ENCODE measurements at places on chromosomes 3 and 15.

GRCh38 chr15:73697033-73697467 is 12.9 kb downstream of the CD276 start:
- DNase-seq: no peak

DNA sequence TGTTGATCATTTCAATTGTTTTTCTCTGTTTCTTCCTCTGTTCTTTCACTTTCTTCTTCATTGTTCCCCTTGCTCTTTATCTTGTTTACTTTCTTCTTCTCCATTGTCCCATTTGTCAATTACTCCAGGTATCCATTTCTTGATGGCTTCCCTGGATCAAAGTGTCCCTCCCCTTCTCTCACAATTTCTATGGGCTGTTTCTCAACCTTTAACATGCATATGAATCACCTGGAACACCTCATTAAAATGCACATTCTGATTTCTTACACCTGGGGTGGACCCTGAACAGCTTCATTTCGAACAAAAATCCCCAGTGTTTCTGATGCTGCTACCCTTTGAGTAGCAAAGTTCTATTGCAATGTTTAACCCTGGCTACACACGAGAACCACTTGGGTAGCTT is 454.8 kb downstream of the EPHA6 start:
- DNase-seq: no peak

- DNase-seq: no peak
Observed at GRCh38 chr3:16484984-16485383, 28.5 kb downstream of the RFTN1 start.

- peak; percentile 28 for DNase-seq
Observed at GRCh38 chr3:179069762-179070390, 1.7 kb downstream of the ZMAT3 start.

- DNase-seq: no peak
Observed at GRCh38 chr15:51093839-51094605, 684 bp downstream of the TNFAIP8L3 start.

DNA sequence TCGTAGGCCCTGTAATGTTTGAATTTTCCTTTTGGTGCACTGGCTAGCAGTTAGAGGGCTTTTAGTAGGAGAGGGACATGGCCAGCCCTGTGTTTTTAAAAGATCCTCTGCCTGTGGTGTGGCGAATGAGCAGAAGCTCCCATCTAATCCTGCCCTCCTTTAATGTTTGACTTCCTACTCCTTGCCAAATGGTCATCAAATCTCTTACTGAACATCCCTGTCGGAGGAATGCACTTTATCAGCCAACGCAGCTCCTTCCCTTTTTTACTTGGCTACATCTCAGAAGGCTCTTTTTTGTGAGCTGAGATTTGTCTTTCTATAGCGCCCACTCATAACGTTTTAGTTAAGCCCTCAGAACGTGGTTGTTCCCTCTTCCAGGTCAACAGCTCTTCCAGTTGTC is 44.8 kb downstream of the MAP2K5 start:
- DNase-seq: no peak

DNA sequence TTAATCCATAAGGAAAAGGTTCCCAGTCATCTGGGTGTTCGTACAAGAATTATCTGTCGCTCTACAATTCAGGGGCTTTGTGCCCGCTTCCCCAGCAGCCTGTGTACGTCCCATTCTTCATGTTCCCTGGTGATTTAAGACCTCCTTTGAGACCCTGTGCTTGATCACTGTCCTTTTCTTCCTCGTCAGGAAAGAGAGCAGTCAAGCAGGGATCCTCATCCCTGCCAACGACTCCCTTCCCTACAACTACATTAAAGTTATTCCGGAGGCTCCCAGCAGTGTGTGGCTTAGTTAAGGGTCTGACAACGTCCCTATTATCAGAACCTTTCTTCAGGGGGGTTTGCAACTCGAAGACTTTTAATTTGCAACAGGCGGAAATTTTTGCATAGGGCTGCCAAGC is 175.7 kb downstream of the FOXP1 start:
- no peak for DNase-seq

- DNase-seq: no peak
Observed at GRCh38 chr3:123143669-123144411, 57.9 kb upstream of the SEC22A start.

DNA sequence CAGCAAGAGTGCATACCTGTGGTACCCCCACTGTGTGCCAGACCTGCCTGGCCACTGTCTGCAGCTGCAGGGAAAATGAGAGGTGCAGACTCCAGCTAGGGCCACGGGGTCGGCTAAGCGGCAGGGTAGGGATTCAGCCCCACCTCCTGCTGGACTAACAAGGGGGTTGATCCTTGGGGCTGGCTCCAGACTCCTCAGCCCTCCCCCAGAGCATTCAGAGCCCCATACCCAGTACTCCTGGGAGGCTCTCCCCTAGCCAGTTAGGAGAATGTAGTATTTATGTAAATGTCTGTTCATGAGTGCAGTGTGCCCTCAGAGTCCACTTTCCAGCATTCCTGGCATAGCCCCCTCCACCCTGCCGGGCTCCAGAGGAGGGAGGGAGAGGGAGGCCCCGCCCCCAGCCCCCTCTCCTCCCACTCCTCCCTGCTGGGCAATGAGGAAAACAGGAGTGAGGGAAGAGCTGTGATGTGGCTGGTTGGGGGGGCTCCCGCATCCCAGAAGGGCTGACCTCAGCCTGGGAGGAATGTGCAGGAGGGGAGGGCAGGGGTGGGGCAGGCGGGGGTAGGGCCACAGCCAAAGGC is 4.5 kb upstream of the SEMA3B start:
- no peak for DNase-seq

- DNase-seq: no peak
Observed at GRCh38 chr15:60800299-60801072, 321.5 kb upstream of the ICE2 start.

- no peak for DNase-seq
Observed at GRCh38 chr3:10672422-10672821, 143.6 kb upstream of the SLC6A11 start.

DNA sequence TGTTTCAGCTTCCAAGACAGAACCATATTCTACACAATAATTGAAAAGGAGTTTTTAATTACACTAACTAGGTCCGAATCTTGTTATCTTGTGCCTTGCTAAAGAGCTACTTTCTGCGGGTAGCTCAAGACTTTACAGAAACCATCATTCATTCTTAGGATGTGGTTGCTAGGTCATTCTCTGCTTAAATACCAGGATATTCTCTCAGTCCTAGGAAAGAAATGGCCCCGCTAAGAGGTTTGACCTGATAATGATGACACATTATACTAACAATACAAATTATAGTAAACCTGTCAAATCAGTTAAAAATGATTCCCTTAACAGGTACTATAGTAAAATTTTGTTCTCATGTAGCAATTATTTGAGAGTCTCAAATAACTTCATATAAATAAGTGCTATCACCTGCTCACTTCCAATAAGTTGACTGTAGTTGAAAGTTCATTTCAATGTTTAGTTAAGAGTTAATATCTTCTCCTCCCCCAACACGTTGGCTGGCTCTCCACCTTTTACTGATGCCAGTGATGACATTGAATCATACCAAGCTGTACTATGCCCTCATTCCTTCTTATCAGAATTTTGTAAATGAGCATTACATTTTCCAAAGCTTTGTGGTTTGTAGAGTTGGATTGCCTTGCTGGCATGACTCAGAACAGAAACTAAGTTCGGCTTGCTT is 3.6 kb upstream of the C3orf85 start:
- DNase-seq: no peak

- DNase-seq: no peak
Observed at GRCh38 chr3:184323696-184324095, 9.3 kb downstream of the EIF4G1 start.

DNA sequence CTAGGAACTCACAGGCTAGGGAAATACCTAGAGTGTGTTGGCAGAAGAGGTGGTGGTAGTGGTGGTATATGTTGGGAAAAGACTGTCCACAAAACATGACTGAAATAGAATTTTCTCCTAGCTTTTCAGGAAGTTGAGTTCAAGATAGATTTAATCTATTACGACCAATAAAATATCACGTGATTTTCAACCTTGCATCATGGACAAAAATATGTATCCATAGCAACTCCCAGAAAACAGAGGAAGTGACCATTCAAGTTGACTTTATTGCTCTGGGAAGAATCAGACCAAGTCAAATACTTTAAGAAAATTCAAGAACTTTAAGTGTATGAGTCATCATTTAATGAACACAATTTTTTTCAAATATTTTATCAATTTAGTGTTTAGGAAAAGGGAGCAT is 347.0 kb upstream of the ZNF385D start:
- DNase-seq: no peak

GRCh38 chr15:37574985-37575384 is 359.5 kb upstream of the TMCO5A start:
- no peak for DNase-seq

DNA sequence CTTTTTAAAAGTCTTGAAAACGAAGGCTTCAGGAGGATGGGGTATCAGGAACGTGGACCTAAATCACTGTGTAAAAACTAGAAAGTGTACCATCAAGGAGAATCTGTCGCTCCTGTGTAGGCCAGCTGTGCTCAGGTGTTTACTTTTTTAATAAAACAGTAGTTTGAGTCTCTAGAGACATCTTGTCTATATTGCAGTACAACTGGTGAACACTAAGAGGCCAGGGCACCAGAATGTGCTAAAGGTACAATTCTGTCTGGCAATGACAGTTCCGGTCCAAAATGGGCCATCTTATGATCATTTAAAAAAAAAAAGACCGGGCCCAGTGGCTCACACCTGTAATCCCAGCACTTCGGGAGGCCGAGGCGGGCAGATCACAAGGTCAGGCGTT is 61.8 kb upstream of the MCF2L2 start:
- DNase-seq: no peak

- DNase-seq: no peak
Observed at GRCh38 chr3:50170689-50171088, 15.6 kb downstream of the SEMA3F start.

GRCh38 chr3:184457329-184457728 is 77.5 kb downstream of the CHRD start:
- no peak for DNase-seq

GRCh38 chr3:63565220-63565619 is 87.3 kb upstream of the SNTN start:
- DNase-seq: no peak

GRCh38 chr3:171996178-171996817 is 43.1 kb upstream of the FNDC3B start:
- DNase-seq: no peak

DNA sequence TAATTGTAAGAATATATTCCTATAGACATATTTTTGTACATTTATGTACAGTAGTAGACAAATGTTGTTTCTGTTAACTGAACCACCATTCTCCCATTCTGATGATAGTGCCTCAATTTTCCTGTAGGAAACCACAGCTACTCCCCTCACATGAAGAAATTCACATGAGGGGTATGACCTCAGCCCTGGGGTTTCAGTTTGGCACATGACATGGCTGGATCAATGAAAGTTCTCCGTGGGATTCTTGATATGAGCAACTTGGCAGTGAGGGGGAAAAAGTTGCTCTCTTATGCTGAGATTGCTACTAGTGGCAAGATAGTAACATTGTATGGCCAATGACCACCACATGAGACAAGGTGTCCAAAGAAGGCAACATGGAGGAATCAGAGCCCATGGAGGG is 1090.3 kb upstream of the CFAP20DC start:
- DNase-seq: no peak

DNA sequence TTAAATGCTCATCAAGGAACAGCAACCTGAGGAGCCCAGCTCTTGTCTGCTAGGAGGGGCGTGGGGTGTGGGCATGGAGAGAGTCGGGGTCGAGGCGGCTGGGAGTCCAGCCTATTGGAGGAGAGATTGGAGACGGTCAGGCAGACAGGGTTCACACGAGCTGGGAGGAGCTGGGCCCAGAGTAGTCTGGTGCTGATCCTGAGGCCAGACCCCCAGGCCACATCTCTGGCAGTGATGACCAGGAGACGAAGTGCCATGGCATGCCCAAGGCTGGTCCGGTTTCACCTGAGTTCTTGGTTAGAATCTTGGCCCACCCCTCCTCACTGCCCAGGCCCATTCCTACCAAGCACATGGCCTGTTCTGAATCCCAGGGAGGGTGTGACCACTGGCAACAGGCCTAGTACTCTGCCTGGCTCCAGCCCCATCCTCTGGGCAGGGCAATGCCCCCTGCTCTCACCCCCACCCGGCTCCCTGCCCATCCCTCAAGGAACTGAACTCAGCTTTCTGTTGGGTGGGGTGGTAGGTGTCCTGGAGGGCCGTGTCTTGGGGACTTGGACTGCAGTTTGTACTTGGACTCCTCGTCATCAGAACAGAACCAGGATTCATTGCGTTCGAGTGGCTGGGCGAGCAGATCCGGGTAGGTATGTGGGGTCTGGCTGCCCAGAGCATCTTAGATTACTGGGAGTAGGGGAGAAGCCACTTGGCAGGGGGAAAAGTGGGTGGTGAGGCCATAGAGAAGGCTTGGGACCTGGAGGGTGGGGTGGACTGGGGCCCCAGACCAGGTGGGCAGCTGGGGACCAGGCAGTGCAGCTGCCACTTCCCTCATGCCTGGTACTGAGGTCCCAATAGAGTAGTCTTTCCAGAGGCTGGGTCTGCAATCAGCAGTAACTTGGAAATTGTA is 20.8 kb downstream of the SLC28A1 start:
- DNase-seq: no peak

GRCh38 chr15:32683906-32684584 is 33.8 kb upstream of the GREM1 start:
- DNase-seq: no peak

GRCh38 chr3:124385996-124386395 is 344.3 kb upstream of the UMPS start:
- DNase-seq: no peak
